Effector CD4-positive, alpha-beta T cell (primary cell): ENCODE measurements at places on chromosomes 7 and 10.

DNA sequence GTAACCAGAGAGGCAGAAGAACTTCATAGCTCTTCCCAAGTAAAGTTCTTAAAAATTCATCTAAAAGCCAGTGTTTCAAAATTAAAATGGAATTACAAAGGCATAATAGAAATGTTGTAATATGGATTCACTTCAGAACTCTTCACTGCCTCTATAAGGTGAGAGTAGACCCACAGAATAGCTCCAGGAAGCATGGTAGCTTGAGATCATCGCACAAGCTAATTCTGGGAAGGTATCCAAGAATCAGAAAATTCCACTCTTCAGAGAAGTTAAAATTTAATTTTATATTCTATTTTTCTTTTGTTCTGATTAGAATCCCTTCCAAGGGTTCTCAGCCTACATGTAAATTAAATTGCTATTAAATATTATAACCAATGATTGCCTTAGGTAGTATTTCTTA, 1.5 kb upstream of the DHX32 start:
- DNase-seq: no peak

GRCh38 chr10:12416344-12417050, 67.2 kb downstream of the CAMK1D start:
- DNase-seq: no peak

- DNase-seq: no peak
Measured at GRCh38 chr7:31883761-31884164, 186.4 kb downstream of the PDE1C start.

GRCh38 chr7:81672872-81673271, 97.0 kb downstream of the HGF start:
- DNase-seq: no peak

DNA sequence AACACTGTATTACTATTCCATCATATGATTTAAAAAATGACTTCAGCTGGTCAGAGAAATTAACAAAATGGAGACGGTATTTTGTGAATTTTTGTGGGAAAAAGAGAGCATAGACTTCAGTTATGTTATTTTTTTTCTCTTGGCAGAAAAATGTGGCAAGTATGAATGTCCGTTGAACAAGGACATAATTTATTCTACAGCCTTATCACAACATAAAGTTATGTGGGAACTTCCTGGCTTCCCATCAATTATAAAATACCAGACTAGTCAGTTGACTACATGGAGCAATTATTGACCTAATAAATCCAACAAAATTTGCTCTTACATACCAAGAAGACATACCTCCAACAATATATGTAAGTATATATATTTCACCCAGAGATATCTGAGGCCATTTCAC, 88.6 kb upstream of the PPP1R3A start:
- DNase-seq: no peak

DNA sequence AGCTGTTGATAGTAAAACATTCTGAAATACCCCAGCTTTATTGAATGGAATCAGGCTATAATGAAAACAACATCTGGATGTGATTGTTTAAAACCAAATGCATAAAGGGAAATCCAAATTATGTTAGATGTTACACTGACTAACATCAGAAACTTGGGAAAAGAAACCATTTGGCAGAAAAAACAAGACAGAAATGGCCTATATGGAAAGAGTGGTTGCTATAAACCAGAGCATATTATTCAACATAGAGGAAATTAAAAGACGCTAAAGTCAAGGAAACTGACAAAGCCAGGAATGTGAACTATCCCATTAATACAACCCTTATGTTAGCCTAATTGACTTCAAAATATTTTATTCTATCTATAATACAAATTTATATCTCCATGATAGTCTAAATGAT, 53.0 kb upstream of the CABCOCO1 start:
- DNase-seq: no peak

DNA sequence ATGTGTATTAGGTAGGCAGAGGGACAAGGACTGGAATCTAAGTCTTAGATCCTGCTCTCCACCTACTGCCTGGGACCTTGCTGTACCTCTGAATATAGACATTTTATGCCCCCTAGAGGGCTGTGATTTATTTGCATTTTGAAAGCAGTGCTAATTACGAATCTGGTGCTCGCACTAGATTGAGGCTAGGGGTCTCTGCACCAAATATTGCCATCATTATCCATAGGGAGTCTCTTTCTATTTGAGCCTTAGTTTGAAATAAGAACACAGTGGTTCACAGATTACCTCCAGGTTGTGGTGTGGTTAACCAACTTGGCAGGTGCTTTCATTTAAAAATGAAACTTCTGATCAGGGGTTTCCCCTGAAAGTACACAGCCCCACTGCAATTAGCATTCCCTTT, 41.8 kb downstream of the CNNM1 start:
- no peak for DNase-seq

GRCh38 chr7:7768977-7769709, 50.7 kb upstream of the RPA3 start:
- DNase-seq: no peak

DNA sequence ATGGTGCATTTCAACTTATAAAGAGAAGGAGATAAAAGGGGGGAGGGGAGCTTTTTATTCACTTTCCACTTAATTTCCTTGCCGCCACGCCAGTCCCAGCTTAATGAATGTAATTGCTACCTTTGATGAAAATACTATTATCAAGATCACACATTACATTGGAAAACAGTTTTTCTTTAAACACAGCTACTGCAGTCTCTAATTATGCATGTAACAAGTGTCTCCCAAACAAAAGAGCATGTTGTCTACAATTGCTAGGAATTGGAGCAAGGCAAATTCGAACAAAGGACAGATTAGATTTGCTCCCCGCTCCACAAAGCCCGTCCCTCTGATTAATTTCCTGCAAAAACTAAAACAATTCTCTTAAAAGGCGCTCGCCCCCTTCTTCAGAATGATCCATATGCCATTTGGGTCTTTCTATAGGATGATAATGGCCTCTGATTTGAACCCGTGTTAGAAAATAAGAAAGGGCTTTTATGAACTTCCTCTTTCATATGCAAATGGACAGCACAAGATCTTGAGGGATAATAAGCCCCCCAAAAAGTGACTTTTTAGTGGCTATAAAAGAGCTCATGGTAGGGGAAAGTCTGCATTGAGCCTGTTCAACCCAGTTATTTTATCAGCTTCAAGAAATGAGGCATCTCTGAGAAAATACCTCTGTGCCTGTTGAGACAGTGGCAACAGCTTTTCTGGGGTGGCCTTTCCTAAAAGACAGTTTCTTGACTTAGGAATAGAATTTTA, 60.6 kb downstream of the ACADSB start:
- DNase-seq: no peak

DNA sequence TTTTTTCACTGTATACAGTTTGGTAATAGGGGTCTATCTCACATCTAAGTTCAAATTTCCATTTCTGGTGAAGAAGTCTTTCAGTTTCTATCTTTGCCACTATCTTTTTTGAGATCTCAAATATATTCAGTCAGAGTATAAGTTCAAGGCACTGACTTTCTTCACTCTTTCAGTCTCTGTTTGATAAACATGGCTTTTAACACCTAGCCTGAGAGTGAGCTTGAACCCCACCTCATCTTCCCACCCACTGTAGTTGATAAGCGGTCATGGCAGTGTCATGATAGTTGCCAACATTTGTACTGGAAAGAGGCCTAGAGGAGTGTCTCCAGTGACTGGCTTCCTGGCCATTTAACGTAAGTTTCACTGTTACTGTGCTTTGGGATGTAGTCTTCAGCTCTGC, 41.2 kb upstream of the AGR3 start:
- no peak for DNase-seq

- DNase-seq: no peak
Measured at GRCh38 chr7:38929460-38930171, 20.6 kb upstream of the VPS41 start.

- no peak for DNase-seq
Measured at GRCh38 chr7:33821970-33822369, 83.4 kb upstream of the BMPER start.

- DNase-seq: no peak
Measured at GRCh38 chr7:94170836-94171235, 166.7 kb upstream of the BET1 start.

- DNase-seq: no peak
Measured at GRCh38 chr7:125061776-125062397, 132.3 kb upstream of the POT1 start.

DNA sequence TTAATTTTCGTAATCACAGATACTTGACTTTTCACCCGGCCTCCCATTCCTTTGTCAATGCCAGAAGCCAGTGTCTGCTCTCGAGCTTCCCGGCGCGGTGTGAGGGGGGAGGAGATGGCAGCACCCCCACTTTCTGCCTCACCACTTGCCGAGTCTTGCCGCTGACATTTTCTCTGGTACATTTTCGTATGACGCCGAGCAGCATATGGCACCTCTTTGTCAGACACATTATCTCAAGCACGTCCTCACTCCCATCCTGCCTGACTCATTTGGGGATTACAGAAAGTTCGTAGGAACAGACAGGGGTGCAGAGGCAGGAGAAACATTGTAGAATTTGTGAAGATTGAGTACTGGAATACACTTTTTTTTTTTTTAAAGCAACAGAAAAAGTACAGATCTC, 60.8 kb upstream of the SORCS3 start:
- no peak for DNase-seq

GRCh38 chr7:47796347-47796746, 151.9 kb downstream of the PKD1L1 start:
- DNase-seq: no peak

DNA sequence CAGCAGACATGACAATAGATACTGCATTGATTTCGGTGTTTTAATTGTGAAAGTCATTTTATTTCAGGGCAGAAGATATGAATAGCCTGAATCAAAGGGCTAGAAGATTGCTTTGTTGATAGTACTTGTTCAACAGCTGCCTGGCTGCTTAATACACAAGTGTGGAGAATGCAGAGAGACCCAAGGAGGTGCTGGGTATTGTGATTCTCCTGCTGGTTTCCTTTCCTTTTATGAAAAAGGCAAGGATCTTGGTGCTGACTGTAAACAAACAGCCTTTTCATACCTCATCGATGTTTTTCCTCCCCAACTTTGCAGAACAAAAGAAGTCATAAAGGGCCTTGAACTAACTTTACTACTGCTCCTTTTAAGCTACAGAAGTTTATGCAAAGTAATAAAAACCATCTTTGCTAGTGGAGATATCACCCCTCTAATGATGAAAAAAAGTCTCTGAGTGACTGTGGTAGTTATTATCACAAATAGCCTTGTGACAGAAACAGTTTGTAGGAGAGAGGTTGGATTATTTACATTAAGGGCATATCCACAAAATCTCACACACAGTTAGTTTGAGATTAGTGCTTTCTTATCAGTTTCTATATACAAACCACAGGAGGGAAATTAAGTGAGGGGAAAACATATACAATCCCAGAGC, 800.0 kb downstream of the LRMDA start:
- no peak for DNase-seq

- no peak for DNase-seq
Measured at GRCh38 chr10:62761115-62761514, 43.4 kb upstream of the ADO start.

GRCh38 chr7:157016024-157016351, 5.5 kb upstream of the MNX1 start:
- no peak for DNase-seq

- no peak for DNase-seq
Measured at GRCh38 chr10:70078329-70078728, 25.7 kb downstream of the MACROH2A2 start.

DNA sequence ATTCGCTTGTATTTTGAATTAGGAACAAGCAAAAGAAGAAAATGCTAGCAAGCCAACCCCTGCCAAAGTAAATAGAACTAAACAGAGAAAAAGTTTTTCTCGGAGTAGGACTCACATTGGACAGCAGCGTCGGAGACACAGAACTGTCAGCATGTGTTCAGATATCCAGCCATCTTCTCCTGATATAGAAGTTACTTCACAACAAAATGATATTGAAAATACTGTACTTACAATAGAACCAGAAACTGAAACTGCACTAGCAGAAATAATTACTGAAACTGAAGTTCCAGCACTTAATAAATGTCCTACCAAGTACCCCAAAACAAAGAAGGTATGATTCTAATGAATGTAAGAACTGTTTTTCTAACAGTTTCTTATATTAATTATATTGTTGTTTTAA, 87.9 kb downstream of the KMT2E start:
- DNase-seq: no peak

DNA sequence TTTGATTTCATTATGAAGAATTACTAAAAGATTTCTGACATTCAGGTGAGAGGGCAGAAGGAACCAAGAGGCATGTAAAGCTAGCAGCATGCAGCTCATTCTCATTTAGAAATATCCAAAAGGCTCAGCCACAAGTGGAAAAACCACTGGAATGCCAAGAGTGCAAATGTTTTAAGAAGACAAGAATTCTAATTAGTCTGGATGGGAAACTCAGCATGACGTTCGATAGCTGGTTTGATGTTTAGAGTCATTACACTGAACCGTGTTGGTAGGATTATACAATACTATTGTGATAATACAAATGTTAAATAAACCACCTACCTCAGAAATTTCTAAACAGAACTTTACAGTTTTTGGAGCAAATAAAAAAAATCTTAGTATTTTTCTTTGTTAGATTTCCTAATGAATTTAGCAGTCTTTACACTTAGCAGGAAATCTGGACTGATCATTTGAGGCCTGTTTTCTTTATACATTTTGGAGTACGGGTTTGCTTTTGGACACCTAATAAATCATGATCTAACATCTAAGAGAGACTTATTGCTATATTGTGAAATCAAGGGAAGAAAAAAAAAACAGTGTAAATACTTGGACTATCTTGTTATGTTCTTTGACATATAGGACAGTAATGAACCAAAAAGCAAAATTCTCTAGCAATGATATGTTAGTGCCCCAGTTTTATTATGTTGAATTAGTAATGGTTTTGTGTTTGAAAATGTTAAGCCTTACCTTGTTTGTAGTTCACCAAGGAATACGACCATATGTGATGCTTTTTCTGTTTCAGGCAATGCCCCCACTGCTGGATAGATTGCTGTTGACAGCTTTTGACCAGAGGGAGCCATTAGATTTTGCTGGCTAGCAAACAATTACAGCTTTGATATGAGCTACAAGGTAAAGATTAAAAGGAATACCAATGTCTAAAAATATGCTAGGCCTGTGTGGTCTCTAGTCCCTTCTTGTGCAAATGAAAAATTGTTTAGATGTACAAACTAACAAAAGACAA, 354.1 kb upstream of the SEMA3A start:
- DNase-seq: no peak

DNA sequence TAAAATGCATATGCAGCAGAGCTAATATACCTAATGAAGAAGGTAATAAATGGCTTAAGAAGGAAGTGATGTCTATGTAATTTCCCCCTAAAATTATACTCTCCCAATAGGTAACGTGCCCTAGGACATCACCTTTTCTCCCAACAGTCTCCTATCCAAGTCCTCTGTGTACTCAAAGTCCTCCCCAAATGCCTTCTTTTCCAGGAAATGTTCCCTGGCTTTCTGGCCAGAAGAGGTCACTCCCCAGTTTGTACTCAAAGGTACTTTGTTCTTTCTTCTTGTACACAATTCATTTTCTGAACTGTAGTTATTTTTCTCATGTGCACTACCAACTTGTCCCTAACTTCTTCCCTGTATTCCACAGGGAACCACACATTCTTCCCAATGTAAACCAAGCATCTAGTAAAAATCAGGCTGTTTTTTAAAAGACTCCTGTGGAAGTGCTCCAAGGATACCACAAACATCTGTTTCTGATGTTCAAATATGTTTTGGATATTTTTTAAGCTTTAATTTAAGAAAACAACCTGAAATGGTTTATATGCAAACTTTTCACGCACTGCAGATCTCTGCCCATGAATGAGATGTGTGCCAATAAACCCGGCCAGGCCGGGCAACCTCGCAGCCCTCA, 262.3 kb upstream of the KLF14 start:
- no peak for DNase-seq

- no peak for DNase-seq
Measured at GRCh38 chr7:117889611-117890010, 16.4 kb upstream of the CTTNBP2 start.
